ENCODE measurements at places on chromosomes 5 and 9. TPM values are rescaled to one million over a fixed set of nuclear protein-coding genes. Genes with fewer than 3 reads are reported as not detected.

PLAC8L1 gene
- polyA plus RNA-seq, result 0.15 TPM

DNA sequence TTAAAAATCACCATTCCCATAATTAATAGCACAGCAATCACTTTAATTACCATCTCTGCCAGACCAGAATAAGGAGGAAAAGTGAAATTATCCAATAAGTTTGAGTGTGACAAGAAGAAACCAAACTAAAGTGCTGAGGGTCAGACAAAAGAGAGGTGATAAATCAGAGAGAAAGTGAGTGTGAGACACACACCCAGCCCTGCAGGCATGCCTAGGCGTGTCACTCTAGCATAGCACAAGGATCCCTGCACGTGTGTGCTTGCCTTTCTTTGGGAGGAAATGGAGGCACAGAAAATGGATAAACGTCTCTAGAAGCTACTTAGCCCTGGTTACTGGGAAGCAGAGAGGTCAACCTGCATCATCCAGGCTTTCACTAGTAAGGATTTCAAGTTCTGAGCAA lies 56.2 kb downstream of the SEMA6A start:
- no peak for DNase-seq

DNA sequence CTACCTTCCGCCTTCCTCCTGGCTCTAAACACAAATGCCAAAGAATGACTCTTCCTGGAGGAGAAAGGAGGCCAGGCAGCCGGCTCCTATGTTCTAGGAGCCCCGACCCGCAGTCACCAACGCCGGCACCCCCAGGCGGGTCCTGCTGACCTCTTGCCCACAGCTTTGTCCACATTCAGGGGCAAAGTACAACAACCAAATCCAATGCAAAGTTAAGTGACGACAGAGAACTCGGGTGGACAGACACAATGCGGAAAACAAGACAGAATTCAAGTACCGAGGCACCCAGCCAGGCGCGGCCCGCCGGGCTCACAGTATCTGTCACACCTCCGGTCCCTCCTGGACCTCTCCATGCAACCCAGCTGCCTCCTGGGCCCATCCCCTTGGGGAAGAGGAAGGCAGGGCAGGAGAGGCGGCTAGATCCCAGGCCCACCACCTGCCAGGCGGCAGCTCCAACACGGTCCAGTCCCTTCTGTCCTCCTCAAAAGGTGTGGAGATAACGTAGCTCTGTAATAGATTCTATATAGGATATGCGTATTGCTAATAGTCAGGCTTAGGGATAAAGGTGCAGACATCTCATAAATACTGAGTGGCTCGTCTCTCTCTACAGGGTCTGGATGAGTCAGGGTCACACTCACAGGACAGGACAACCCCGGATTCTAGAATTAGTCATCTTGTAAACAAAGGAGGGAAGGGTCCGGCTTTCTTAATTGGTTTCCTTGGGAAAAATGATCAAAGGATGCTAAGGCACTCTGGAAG lies 46.9 kb upstream of the UBAC1 start:
- peak; percentile 11 for DNase-seq

GRCh38 chr5:154794525-154795234 lies 39.5 kb downstream of the LARP1 start:
- DNase-seq, result peak; percentile 29

All from AG04450 (cell line).